Subcutaneous adipose tissue (tissue), 4 donors: ENCODE measurements at places on chromosomes 7 and 10. TPM values are rescaled to one million over a fixed set of nuclear protein-coding genes. Genes with fewer than 3 reads are reported as not detected.

CASP7 gene
- total RNA-seq, result 27.4 TPM

CHCHD1 gene
- 19.2 TPM for total RNA-seq

PUS7 gene
- 21.7 TPM for total RNA-seq

TMEM213 gene
- not detected for total RNA-seq

PROSER2 gene
- 5.7 TPM for total RNA-seq

ABCF2 gene
- 30.9 TPM for total RNA-seq

PRSS2 gene
- not detected for total RNA-seq

NPC1L1 gene
- not detected for total RNA-seq
